ENCODE measurements at places on chromosomes 3 and 15.

DNA sequence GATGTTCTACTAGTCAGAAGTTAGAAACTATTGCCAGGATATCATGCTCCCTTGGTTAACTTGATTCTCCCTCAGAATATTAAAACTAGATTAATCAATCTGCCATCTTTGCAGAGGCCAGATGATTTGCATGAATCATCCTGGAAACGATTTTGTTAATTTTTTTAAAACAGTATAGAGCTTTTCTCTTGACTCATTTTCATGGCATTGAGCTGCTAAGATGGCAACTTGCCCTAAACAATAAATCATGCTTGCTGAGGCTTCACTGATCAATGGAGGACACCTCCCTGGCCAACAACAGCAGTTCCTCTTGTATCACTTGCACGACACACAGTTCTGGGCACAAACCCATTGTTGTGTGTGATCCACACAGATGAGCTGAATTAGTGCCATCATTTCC lies 109.1 kb downstream of the COL6A6 start:
- DNase-seq: no peak

GRCh38 chr3:30256474-30256873 lies 349.9 kb upstream of the TGFBR2 start:
- no peak for DNase-seq

DNA sequence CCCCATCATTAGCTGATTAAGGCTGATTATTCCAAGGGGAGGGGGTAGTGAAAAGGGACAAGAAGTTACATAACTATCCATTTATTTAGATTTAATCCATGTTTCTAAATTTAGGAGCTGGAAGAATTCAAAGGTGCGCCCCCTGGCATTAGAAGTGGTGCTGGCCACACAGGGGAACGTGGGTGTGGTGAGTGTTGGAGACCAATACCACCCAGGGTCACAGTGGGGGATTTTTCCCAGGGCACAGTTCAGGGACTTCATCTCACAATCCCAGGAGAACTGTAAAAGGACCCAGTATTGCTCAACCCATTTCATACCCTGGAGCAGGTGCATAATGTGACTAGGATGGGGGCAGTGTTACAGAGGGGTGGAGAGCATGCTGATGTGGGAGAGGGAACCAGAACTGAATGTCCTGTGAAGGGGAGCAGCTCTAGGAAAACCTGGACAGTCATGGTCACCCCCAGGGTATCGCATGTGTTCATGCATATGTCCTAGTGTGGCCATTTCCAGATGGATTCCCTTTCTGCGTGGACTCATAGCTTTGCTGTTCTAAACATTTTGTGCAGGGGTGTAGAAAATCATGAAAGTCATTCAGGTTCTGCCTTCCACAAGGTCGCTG lies 110.3 kb downstream of the LSM3 start:
- DNase-seq: peak; percentile 26

DNA sequence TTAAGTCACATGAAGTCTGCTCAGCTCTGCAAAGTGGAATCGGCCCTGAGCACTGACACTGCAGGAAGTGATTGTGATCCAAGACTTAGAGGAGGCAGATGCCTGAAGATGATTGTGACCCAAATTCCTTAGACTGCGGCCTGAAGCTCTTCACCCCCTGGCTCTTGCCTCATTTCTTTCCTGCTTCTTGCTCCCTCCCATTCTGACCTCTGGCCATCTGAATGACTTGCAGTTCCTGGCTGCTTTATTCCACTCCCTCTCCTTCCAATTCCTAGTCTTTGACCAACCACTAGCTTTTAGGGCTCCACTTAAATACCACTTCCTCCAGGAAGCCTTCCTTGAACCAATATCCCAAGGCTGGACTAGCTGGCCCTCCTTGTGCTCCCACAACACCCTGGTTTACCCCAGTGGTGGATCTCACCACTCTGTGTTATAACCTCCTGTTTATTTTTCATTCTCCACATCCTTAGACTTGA lies 9.9 kb upstream of the EPB42 start:
- DNase-seq: no peak

GRCh38 chr3:85376131-85376530 lies 417.3 kb downstream of the CADM2 start:
- DNase-seq: no peak

DNA sequence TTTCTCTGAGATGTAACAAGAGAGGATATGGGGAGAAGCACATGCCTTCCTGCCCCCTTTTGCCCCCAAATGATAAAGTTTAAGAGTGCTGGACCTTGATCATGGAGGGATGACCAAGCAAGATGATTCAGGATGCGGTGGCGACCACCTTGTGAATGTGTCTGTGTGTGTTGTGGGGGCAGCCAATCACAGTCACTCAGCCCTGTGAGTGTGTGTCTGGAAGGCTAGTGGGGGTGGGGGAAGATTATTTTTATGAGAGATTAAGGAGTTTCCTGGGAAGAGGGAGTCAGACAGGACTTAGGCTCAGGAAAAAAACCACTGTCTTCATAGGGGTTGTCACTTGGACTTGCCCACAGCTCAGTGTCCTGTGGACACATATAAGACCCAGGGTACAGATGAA lies 57.8 kb upstream of the KY start:
- no peak for DNase-seq

GRCh38 chr3:150737874-150738679 lies 24.9 kb downstream of the SIAH2 start:
- no peak for DNase-seq

GRCh38 chr3:13479332-13479581 lies 849 bp upstream of the HDAC11 start:
- DNase-seq: no peak

GRCh38 chr15:34943711-34944110 lies 25.8 kb downstream of the AQR start:
- no peak for DNase-seq

DNA sequence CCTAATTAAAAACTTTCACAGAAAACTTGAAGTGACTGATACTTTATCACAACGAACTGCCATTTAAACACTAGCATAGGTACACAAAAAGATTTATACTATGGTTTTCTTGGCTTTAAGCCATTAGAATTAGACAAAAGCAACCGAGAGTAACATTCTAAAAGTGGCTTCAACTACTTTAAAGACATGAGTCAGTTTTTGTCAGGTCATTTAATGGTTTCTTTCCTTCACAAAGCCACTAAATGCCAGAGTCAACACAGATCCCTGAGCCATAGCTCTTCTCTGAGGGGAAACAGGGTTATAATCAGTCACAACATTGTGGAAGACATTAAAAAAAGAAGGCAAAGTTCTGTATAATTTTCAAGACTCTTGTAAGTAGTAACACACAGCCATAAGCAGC lies 54.6 kb downstream of the CAPN3 start:
- DNase-seq: no peak

DNA sequence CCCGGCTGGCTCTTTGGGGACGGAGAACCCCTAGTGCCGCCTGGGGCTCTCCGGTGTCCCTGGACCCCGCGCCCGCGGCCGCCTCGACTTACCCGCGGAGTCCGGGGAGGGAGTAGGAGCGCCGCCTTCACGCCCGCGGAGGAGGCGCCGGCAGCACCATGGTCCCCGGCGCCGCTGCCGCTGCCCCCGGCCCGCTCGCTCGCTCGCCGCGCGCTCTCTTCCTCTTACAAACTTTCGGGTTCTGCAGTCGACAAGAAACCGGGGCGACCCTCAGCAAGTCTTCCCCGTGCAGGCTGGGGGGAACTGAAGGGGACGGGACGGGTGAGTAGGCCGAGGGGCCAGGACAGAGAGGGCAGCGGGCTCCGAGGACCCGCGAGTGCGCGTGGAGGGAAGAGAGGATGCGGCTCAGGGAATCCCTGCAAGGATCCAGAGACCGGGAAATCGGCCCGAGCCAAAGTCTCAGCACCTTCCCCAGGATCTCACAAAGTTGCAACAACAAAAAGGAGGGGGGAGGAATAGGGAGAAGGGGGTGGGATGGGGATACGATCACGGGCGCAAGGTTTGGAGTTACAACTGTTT lies 2.0 kb downstream of the FOXP1 start:
- DNase-seq: no peak

DNA sequence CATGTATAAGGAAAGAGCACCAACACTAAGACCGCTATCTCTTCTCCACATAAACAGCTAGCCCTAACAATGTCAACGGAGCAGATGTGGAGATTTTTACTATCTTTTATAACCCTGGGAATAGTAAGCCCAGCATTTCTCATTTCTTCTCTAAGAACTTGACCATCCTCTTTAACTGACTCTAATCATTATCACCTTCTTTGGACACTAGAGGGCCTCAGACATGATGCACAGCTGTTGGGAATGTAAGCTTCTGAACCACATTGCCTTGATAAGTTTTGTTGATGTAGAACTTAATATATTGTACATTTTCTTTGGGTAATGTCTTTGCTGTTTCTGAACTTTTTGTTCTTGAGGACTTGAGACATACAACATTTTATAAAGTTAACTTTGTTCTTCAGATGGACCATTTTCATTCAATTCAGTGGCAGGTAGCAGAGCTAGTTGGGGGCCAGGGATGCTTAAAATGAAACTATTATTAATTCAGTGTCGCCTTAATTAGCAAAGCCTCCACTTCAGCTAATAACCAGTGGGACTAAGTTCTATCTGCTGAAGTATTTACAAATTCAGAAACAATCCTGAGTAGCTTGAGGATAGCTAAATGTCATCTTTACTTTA lies 9.6 kb upstream of the TAGLN3 start:
- DNase-seq: peak; percentile 71

DNA sequence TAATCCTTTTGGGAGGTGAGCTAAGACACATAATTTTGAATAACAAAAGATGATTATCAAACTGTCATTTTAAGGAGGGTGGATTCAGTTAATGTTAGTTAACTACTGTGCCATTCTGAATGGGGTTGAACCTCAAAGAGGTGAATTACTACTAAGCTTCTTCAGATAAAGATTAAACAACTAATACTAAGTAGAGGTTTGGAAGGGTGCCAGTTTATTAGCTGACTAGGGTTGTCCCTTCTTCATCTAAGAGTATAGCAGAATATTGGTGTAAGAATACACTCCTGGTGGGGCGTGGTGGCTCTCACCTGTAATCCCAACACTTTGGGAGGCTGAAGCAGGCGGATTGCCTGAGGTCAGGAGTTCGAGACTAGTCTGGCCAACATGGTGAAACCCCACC lies 123.1 kb upstream of the LRRFIP2 start:
- no peak for DNase-seq

DNA sequence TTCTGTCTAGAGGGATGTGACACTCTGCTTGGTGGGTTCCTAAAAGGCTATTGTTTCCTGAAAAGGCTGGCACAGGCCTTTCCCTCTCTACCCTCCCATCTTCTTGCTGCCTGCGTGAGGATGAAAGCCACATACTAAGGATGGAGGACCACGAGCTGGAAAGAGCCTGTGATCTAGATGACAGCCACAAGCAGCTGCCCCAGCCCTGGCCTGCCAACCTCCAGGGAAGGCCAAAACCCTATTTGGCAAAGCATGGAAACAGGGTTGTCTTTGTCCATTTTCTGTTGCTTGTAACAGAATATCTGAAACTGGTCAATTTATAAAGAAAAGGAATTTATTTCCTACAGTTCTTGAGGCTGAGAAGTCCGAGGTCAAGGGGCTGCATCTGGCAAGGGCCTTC lies 144.5 kb downstream of the FBLN2 start:
- DNase-seq: no peak

DNA sequence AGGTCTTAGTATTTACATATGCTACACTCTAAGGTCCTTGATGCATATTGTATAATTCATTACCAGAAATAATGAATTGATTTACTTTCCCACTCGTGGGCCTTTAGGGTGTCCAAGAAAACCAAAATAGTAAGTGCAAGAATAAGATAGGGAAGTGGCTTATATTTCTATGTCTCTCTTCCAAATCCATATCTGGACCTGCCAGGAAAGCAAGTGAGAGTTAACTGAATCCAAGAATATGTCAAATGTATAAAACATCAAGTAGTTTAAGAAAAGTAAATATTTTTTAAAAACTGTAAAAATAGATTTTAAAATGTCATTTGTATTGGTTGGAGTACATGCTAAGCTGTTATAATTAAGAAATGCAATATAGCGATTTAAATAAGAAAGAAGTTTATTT lies 1072.1 kb downstream of the OTOL1 start:
- DNase-seq: no peak

GRCh38 chr3:46422617-46423016 lies 15.6 kb downstream of the CCRL2 start:
- DNase-seq: no peak

- no peak for DNase-seq
Observed at GRCh38 chr3:15256861-15257341, 50.9 kb downstream of the CAPN7 start.

GRCh38 chr15:22735781-22736180 lies 50.7 kb upstream of the NIPA1 start:
- DNase-seq: no peak

DNA sequence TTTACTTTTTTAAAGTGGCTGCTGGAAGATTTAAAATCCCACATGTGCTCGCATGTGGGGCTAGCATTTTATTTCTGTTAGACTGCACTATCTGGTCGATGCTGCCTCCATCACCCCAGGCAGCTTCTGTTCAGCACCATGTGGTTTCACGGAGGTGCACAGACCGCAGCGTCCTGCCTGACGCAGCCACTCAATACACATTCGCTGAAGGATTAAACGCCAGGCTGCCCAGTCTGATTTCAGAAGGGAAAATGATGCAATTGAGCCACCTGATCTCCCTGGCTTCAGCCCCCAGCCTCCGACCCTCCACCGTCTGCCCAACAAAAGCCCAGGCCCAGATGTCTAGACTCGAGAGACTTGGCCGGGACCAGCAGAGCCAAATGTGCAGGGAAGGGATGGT lies 84.5 kb downstream of the MEGF11 start:
- no peak for DNase-seq

DNA sequence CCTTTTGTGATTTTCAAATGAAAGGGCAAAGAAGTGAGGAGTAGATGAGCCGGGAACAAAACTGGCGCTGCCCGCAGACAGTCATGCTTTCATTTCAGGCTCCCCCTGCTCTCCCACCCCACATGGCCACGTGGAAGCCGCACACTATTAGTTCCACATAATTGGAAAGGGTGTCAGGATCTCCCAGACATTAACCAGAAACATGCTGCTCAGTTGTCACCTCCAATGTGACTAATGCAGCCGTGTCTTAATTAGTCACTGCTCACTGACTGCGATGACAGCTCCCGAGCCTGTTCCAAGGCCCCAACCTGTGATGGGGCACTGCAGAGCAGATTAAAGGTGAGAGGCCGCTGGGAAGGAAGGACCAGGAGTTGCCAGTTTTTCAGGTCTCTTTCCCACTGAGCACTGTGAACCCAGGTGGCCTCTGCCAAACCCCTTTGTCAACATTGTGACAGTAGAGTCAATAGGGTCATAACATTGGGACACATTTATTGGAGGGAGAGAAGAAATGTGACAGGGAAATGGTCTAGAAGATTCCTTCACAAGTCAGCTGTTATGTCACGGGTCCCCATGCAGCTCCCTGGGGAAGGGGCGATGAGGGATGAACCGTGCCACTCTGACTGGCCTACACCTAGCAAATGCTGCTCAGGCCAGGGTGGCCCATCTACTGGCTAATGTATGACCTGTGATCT lies 38.6 kb upstream of the SFMBT1 start:
- DNase-seq: no peak
